ENCODE measurements at places on chromosomes 4 and X. TPM values are rescaled to one million over a fixed set of nuclear protein-coding genes. Genes with fewer than 3 reads are reported as not detected.

Gene PTCHD1
- 1.2 TPM for polyA plus RNA-seq

Gene CHRDL1
- 9.8 TPM for polyA plus RNA-seq

Gene ARHGEF38
- 5.8 TPM for polyA plus RNA-seq

Gene CLCN5
- 86.8 TPM for polyA plus RNA-seq

Gene TMPRSS11A
- 0.12 TPM for polyA plus RNA-seq

Gene OTC
- polyA plus RNA-seq, result 0.24 TPM

Gene IL1RAPL1
- 6.0 TPM for polyA plus RNA-seq

Gene MTMR8
- 2.8 TPM for polyA plus RNA-seq

Gene NALF2
- polyA plus RNA-seq, result 0.50 TPM

Gene CXXC4
- polyA plus RNA-seq, result 9.4 TPM

Gene CDS1
- 26.4 TPM for polyA plus RNA-seq

Gene F9
- polyA plus RNA-seq, result not detected

Gene INTU
- polyA plus RNA-seq, result 24.6 TPM

Gene GABRE
- polyA plus RNA-seq, result 7.3 TPM
